ENCODE measurements at places on chromosomes 13 and 19.

DNA sequence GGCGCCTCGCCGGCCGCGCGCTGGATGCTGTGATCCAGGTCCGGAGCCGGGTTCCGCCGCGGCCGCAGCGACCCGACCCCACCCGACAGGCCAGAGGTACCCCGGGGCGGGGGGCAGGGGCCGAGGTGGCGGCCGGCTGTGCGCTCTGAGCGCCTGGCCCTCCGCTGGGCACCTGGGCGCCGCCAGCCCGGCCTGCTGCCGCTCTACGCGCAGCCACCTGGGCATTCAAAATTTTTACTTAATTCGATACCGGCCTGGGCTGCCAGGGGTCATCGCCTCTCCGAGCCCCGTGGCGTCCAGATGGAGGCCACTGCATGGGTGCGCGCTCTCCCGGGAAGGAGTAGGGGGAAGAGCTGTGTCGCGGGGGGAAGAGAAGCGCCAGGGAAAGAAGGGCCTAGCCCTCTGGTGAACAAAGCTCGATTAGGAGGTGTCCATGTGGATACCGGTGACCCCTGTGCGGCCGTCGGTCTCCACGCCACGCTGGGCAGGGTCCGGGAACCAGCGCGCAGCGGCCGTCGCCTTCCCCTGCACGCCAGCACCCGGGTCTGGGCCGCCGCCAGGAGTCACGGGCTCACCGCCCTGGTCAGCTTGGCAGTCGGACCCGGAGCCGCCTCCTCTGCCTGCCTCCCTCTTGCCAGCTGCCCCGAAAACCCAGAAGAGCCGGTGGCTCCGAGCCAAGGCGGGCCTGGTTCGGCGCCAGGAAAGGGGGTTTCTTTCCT, 666 bp downstream of the BIVM start:
- no peak for DNase-seq

- DNase-seq: no peak
Measured at GRCh38 chr19:55451965-55452748, 9.1 kb upstream of the SHISA7 start.

DNA sequence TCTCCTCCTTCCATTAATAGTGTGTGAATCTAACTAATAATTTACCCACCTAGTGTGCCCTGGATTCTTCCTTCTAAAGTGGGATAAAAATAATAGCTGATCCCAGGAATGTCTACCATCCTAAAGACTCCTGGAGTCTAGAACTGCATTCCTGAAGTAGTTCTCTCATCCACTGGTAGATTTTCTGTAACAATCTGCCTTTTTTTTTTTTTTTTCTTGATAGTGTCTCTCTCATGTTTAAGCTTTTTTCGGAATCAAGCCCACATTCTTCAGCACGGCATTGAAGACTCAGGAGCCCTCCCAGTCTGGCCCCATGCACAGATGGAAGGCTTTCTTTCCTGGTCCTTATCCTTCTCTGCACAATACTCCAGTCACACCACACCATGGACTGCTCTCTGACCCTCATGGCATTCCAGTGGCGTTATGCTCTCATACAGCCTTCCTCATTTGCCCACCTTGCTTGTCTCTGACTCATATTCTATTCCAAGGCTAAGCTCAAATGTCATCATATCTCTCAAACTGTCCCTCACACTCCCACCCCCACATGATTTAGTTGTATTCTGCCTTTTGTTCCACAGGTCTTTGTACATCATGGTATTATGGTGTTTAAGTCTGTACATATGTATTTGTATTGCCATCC, 68.7 kb upstream of the FRY start:
- DNase-seq: no peak

DNA sequence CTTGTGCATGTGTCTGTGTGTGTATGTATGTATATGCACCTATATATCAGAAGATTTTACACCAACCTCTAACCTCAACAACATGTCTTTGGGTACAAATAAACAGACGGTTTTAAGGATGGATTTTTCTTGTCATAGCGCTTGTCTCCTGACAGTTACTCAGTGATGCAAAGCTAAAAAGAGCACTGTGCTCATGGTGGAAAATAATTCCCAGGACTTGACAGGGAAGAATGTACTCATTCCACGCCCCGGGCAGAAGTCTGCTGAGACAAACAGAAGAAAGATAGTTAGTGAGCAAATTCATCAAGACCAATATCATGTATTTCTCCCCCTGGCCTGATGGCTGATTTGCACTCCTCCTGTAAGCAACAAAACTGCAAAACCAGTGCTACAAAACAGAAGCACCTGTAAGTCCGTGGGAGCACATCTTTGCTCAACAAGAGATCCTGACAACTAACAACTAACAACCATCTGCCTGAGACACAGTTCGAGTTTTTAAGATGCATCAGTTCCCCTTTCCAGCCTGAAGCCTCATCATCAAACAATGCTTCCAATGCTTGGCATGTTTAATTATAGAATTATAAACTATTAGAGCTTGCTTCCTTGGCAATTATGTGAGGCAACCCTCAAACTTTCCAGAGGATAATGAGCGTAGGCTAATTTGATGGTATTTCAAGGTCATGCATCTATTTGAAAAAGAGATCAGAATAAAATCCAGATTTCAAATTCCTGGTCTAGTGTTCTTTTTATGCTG, 812.7 kb upstream of the MIR17HG start:
- peak; percentile 71 for DNase-seq

GRCh38 chr19:18408053-18408476, 10.6 kb upstream of the LRRC25 start:
- no peak for DNase-seq

DNA sequence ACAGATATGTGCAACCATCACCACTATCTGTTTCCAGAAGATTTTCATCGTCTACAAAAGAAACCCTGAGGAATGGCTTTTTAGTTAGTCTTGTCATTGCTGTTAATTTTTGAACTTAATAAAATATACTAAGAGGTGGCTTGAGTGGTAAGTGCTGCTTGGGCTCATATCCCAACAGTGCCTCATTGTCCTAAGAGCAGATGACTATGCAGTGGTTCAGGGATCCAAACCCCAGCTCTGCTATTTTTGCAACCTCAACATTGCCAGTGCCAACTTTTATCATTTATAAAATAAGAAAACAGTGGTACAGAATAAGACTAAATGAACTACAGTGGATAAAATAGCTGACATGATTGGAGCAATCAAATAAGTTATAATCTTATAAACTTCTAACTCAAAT, 123.2 kb upstream of the SLC7A1 start:
- DNase-seq: no peak

- no peak for DNase-seq
Measured at GRCh38 chr19:49106648-49107135, 7.5 kb upstream of the LIN7B start.

DNA sequence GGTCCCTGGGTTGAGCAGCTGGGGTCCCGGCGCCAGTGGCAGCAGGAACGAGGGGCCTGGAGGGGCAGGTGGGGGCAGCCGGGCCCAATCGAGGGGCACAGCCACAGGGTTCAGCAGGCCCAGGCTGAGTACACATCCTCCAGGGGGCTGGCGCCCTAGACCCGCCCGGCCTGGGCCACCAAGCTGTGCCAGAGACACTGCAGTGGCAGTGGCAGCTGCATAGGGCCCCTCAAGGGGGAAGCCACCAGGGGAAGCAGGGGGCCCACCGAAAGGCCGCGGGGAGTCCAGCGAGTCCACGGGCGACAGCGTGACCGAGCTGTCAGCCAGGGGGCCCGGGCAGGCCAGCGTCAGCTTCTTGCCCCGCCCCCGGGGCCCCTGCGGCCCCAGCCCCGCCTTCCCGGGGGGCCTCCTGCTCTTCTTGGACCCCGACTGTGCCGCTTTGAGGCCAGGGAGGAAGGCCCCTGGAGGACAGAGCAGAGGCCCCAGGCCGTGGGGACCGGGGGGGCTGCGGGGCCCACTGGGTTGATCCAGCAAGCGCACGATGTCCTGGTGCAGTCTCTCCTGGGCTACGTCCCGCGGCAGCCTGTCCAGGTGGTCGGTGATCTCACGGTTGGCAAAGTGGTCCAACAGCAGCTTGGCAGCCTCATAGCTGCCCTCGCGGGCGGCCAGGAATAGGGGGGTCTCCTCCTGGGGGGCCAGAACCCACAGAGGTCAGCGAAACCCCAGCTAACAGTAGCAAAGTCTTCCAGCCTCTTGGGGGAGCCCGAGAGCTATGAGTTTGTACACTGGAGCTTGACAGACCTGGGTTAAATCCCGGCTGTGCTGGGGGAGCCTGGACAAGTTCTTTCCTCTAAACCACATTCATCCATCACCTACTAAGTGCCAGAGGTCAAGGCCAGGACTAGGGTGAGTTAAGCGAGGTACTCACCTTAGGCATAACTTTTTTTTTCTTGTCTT, 39.5 kb downstream of the NOTCH3 start:
- DNase-seq: no peak

DNA sequence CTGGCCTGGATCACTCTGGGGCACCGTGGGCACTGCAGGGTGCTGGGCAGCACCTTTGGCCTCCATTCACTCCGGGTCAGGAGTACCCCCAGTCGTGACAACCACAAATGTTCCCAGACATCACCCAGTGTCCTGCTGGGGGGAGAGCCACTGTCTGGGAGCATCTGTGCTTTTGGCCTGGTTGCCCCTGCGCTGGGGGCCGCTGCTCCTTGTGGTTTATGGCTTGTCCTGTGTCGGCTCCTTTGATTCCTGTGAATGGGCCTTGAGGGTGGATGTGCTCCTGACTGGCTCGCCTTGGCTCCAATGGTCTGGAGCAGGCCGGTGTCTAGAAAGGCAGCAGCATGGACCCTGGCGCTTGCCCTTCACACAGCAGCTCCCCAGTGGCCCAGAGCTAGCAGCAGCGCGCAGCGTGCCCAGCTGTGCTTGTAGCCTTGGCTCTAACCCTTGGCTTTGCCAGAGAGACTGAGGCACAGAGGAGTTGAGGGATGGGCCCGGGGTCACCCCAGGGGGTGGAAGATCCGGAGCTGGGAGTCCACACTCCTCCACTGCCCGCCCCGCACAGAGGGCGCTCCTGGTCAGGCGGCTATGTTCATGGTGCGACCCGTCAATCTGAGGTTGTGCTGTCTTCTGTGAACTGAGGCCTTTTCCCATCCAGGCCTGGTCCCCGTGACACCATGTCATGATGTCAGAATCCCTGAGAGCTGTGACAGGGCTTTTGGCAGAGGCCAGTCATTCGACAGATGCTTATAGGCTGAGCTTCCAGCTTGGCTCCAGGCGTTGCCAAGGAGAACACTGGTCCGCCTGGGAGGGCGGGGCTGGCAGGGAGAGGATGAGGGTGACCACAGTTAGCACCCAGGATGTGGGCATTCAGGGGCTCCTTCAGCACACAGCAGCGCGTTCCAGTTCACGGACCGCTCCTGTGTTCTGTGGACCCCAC, 4.1 kb downstream of the DAZAP1 start:
- DNase-seq: no peak

DNA sequence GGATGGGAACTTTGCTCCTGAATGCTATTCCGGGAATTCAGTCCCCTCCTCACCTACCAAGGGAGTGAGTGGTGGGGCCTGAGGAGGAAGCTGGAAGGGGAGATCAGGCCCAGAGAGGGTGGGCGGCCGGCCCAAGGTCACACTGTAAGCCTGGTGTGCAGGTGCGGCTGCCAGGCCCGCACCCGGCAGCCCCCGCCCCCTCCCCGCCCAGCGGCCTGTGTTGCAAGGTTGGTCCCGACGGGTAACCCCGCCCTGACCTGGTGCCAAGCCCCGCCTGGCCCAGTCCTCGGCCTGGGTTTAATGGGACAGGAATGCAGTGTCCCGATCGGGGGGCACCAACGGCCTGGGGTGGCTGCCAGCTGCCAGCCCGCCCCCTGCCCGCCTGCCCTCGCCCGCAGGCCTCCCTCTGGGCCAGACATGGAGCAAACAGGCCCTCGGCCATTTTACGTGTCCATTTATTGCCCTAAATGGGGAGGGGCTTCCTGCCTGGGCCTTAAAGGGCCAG, 5.5 kb downstream of the ZBTB7A start:
- no peak for DNase-seq

- DNase-seq: no peak
Measured at GRCh38 chr13:60355056-60355455, 42.0 kb upstream of the TDRD3 start.

DNA sequence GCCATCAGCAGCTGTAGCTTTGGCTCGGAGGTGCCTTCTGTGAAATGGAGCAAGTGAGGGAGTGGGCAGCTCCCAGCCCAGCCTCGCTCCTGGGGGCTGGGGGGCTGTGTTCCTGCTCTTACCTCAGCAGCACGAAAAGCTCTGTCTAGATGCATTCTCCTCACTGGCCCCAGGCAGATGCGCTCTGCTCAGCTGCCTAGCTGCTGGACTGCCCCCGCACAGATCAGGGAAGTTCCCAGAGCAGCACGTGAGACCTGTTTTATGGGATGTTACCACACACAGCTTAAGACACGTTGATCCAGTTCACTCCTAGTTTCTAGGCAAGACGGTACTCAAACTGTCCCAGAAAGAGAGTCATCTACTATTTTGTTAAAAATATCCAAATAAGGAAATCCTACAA, 13.6 kb downstream of the LCP1 start:
- no peak for DNase-seq

DNA sequence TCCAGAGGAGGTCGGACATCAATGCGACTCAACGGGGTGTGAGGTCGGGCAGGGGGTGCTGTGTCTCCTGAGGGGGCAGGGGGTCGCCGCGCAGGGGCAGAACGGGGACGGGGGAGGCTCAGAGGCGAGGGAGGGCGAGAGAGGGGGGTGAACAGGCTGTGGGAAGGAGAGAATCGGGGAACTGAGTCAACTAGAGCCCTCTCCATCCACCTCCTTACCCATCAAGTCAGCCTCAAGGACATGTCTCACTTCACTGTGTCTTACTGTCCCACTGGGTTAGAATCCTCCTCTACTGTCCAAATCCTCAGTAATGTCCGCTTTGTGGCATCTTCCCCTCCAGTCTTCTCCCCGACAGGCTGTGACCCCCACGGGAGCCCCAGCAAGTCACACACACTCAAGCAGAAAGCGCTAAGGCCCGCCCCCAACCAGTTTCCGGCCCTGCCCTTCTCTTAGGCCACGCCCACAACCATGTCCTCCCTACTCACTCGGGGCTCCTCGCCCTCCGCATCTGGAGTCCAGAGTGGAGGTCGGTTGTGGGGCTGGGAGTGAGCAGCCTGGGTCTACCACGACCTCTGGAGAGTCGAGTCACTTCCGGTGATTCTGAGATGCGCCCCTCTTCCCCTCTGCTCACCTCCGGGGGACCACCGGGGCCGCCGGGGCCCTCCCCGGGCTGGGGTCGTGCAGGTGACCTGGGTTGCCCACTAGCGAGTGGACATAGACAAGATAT, 9.3 kb downstream of the PLEKHA4 start:
- no peak for DNase-seq

DNA sequence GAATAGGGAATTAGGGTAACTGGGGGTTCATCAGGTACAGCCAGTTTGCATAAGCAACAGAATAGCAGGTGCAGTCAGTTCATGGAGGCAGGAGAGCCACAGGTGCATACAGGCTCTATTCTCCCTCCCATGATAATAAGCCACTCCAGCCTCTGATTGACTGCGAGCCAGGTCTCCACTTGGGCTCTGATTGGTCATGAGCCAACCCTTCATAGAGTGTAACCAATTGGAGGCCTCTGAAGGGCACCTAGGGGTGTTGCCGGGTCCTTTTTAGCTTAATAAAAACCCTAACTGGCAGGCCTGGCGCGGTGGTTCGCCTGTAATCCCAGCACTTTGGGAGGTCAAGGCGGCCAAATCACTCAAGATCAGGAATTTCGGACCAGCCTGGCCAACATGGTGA, 8.7 kb upstream of the CKM start:
- DNase-seq: no peak

GRCh38 chr13:27826379-27827353, 34.4 kb downstream of the GSX1 start:
- peak; percentile 16 for DNase-seq

- no peak for DNase-seq
Measured at GRCh38 chr19:35095667-35096368, 19.8 kb upstream of the FXYD3 start.
